ENCODE measurements at places on chromosomes 11 and 22. TPM values are rescaled to one million over a fixed set of nuclear protein-coding genes. Genes with fewer than 3 reads are reported as not detected.

- no peak for DNase-seq
Measured at GRCh38 chr11:16086229-16086819, 270.0 kb downstream of the SOX6 start.

DNA sequence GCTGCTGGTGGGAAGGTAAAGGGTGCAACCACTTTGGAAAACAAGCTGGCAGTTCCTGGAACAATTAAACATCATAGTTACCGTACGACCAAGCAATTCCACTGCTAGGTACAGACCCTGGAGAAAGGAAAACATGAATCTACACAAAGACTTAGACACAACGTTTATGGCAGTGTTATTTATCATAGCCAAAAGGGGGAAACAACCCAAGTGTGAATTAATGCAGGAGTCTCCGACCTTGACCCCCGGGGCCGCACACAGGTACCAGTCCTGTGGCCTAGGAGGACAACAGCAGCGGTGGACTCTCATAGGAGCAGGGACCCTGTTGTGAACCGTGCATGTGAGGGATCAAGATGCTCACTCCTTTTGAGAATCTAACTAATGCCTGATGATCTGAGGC, 22.5 kb downstream of the PRDM10 start:
- no peak for DNase-seq

DNA sequence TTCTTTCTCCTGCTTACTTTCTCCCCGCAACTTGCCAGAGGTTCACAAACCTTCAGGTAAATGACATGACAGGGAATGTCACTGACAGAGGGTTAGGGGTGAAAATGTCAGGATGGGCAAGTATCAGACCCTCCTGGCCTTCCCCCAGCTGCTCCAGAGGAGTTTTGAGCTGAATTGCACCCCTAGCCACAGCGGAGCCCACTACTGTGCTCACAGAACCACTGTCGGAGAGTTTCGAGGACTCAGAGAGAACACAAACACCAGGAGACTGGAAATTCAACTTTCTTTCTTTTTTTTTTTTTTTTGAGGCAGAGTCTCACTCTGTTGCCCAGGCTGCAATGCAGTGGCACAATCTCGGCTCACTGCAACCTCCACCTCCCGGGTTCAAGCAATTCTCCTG, 21.5 kb upstream of the P2RY2 start:
- DNase-seq: no peak

- DNase-seq: no peak
Measured at GRCh38 chr11:77332259-77332658, 30.8 kb upstream of the GDPD4 start.

The NAALADL1 gene
- 13.0 TPM for polyA plus RNA-seq

- no peak for DNase-seq
Measured at GRCh38 chr22:41968601-41969000, 642 bp upstream of the SEPTIN3 start.

- peak; percentile 84 for DNase-seq
Measured at GRCh38 chr11:3642071-3642951, 519 bp upstream of the ART5 start.

DNA sequence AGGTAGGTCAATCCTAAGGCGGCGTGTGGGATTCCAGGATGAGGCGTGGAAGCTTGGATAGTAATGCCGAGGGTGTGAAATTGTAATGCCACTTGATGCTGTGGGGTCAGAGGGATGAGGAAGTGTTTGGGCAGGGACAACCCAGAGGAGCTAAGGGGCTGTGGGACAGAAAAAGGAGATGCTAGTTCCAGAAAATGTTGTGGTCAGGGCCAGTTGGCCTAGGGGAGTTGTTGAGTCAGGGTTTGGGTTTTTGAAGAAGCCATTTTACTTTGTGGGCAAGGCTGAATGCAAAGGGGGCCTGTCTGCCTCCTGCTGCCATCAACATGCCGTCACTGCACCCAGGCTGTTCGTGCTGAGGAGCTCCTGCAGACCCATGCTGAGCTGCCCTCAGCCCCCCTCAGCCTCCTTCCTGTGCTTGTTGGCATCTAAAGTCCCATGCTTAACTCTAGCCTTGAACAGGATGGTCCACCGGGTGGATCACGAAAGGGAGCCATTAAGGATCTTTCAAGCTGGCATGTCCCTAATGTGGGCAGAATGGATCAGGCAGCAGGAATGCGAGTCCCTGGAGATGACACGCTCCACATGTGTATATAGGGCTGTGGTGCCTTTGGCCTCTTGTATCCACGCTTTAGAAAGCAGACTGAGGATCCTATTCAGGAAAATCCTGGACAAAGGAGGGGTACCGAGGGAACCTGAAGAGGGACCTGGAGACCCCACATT, 2.1 kb downstream of the C11orf16 start:
- no peak for DNase-seq

DNA sequence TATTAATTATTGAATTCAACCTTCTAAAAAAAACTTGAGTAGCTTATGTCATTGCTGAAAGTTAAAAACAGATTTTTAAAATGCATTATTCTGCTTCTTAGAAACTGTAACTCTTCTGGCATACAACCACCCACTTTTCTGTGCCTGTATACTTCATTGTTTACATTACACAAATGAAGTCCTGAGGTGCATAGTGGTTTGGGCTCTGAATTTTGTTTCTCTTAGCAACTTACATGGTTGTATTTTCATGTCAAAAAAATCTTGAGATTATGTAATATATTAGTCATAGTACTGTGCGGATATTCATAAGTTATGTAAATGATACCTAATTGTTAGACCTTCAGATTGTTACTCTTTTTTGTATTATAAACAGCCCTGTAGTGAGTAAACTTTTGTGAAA, 12.2 kb downstream of the SC5D start:
- DNase-seq: no peak

DNA sequence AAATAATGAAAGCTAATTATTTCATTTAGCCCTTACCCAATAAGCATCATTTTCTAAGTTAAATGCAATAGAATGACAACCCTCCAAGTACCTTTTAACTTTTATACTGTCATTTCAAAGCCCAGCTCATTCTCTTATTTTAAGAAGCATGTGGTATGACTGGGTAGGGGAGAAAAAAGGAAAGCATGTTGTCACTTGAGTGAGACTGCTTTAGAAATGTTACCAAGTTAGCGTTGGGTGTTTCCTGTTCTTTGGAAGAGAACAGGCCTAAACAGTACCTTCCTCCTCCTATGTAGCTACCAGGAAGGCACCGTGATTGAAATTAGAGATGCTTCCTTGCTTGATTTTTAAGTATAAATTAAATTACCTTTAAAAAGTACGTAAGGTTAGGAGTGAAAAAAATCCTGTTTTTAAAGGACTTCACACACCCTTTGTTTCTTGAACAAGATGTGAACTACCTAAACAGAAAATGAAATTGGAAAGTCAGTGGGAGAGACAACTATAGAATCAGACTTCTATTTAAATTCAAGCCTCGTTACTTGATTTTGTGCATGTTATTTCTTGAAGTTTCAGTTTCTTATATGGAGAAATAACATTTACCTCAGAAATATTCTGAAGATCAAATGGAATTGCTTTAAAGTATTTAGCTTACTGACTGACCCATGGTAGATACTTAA, 741 bp upstream of the CNTF start:
- DNase-seq: no peak

- no peak for DNase-seq
Measured at GRCh38 chr11:75325713-75326438, 25.6 kb downstream of the ARRB1 start.

The CRYBA4 gene
- polyA plus RNA-seq: not detected

DNA sequence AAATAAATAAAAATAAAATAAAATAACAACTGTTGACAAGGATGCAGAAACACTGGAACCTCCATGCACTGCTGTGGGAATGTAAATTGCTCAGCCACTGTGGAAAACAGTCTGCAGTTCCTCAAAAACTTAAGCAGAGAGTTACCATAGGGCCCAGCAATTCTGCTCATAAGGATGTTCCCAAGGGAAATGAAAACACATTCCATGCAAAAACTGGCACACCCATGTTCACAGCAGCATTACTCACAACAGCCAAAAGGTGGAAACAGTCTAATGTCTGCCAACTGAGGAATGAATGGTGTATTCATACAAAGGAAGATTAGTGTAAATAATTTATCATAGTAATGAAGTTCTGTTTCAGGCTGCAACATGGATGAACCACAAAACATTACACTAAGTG, 3.2 kb upstream of the KRTAP5-10 start:
- DNase-seq: no peak

GRCh38 chr11:134036492-134037045, 32.3 kb upstream of the JAM3 start:
- no peak for DNase-seq

The CLMP gene
- 39.4 TPM for polyA plus RNA-seq

The PCSK7 gene
- 20.1 TPM for polyA plus RNA-seq

The IGSF22 gene
- 1.3 TPM for polyA plus RNA-seq

GRCh38 chr22:22710719-22711531, 66.5 kb downstream of the GGTLC2 start:
- DNase-seq: peak; percentile 13

DNA sequence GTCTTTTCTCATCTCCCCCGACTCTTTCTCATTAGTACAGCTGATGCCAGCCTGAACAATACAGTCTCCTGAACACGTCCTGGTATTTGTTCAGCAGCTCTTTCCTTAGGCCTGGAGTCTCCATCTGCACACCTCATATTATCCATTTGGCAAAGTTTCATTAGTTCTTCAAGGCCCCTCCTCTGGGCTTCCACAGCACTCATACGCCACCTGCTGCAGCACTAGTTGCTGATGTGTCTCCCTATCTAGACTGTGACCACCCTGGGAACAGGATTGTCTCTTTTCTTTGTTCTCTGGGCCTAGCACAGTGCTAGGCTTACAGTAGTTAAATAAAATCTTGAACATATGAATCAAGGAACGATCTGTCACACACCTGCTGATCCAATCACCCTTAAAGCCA, 17.2 kb downstream of the DCHS1 start:
- DNase-seq: no peak

The OR8D4 gene
- not detected for polyA plus RNA-seq

- DNase-seq: no peak
Measured at GRCh38 chr22:48186146-48186790, 1423.8 kb downstream of the TBC1D22A start.

DNA sequence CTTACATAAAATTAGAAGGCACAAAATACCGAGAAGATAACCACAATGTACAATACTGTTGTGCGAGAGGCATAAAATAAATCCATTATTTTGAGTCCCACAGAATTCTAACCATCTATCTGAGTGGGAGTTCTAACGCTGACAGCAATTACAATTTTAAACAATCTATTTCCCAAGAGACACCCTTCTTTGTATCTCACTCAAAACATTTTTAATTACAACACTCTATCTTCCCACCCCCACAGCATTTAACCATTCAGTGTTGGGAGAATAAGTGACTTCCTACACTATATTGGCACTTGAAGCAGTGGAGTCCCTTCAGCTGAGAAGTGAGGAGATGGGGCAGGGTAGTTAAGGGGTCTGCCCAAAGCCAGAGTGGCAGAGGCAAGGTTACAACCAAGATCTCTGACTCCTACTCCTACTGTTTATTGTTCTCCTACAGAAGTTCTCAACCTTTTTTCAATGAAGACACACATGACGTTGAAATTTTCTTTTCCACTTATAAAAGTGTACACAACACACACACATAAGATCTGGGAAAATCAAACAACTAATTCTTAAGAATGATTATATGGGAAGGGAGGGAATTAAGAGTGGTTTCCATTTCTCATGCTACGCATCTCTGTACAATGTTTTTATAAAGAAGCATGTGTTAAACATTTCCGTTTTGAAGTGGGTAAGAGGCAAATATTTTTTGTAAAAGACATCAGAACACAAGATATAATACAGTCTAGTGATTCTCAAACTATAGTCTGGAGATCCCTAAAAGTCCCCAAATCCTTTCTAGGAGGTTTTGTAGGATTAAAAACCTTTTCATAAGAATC, 10.9 kb downstream of the SLC25A17 start:
- DNase-seq: no peak

DNA sequence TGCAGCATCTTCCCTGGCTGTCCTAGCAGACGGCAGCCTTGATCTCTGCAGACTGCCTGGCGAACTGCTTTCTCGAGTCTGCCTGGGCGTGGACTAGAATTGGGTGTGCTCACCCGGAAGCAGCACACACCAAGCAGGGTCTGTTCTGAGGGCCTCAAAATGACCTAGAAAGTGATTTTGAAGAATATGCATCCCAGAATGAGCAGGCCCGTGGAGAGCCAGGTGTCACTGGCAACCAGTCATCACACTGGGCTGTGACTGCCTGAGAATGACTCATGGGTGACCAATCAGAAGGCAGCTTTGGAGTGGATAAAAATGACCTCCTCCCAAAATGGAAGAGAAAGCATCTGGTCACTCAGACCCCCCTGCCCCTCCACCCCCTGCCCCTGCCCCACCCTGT, 114.9 kb upstream of the NECTIN1 start:
- no peak for DNase-seq
